ENCODE measurements at places on chromosomes 7 and 10. TPM values are rescaled to one million over a fixed set of nuclear protein-coding genes. Genes with fewer than 3 reads are reported as not detected.

Gene ABCA13
- 0.96 TPM for total RNA-seq

Gene MRPS33
- 23.3 TPM for total RNA-seq

DNA sequence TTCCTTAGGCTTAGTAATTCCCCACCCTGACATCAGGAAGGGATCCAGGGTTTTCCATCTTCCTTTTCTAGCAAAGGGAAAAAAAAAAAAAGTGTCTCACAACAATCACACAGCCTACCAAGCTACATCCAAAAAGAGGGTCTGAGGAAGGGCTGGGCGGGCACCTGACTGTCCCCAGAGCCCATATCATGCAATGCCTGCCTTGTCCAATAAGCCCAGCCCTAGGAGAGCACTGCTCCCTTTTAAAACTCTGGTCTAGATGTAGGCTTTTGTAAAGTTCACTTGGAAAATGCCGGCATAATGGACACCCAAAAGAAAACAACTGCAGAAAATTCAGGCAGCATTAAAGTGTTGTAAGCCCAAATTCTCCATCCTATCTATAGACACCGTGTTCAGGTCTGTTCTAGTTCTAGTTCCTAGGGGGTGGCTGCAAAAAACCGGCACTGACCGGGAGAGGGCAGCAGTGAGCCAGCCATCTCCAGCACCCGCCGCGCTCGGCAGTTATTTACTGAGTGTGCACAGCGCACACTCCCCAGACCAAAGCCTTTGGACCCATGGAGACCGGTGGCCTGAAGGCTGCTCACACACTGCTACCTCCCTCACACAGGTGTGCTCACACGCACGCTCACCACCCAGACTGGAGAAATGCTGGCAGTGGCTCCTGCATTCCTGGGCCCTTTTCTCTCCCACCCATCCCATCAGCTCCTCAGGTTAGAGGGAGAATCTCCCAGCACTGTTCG, 48.7 kb downstream of the PODXL start:
- peaks cover 5% of the 10 kb centered on the region for H3K27me3 ChIP-seq
- no peaks in the 10 kb centered on the region for H3K36me3 ChIP-seq
- no peak overlapping the region for H3K27ac ChIP-seq
- peaks cover 6% of the 10 kb centered on the region for H3K4me1 ChIP-seq
- no peak overlapping the region for H3K4me3 ChIP-seq

- no peaks in the 10 kb centered on the region for H3K4me1 ChIP-seq
- no peak overlapping the region for H3K4me3 ChIP-seq
- no peak for DNase-seq
- H3K27me3 ChIP-seq, result peaks cover 36% of the 10 kb centered on the region
Measured at GRCh38 chr10:109457302-109457638, 466.0 kb downstream of the XPNPEP1 start.

Gene TSPAN33
- total RNA-seq, result 2.5 TPM

All from transverse colon (tissue), 4 donors.